Left kidney (tissue), 8 donors: ENCODE measurements at places on chromosomes 5 and 9. TPM values are rescaled to one million over a fixed set of nuclear protein-coding genes. Genes with fewer than 3 reads are reported as not detected.

PRR7 gene
- 1.0 TPM for polyA plus RNA-seq

GABRA1 gene
- polyA plus RNA-seq: 0.20 TPM

CXCL14 gene
- polyA plus RNA-seq: 23.0 TPM

C9orf43 gene
- 2.3 TPM for polyA plus RNA-seq

MCIDAS gene
- 0.71 TPM for polyA plus RNA-seq

SHB gene
- polyA plus RNA-seq: 14.1 TPM

SLC36A3 gene
- polyA plus RNA-seq: not detected

PLPPR1 gene
- polyA plus RNA-seq: 18.5 TPM

GPRIN1 gene
- polyA plus RNA-seq: 2.2 TPM

ABCA1 gene
- polyA plus RNA-seq: 12.8 TPM

LHX3 gene
- polyA plus RNA-seq: not detected

SHROOM1 gene
- 19.4 TPM for polyA plus RNA-seq

MOB3B gene
- 27.3 TPM for polyA plus RNA-seq

TOR2A gene
- polyA plus RNA-seq: 11.9 TPM

SPATA31A1 gene
- polyA plus RNA-seq: not detected

CD180 gene
- polyA plus RNA-seq: 0.45 TPM

ARL10 gene
- polyA plus RNA-seq: 16.8 TPM

FAM53C gene
- polyA plus RNA-seq: 35.2 TPM

SPATA9 gene
- 2.4 TPM for polyA plus RNA-seq

EQTN gene
- polyA plus RNA-seq: 0.43 TPM

RLN2 gene
- polyA plus RNA-seq: 2.1 TPM

OBP2B gene
- not detected for polyA plus RNA-seq

CLINT1 gene
- 158 TPM for polyA plus RNA-seq

MLANA gene
- polyA plus RNA-seq: 1.0 TPM

PLAC8L1 gene
- polyA plus RNA-seq: 2.4 TPM

ZNF782 gene
- polyA plus RNA-seq: 9.8 TPM

SPATA31D4 gene
- not detected for polyA plus RNA-seq

C9orf152 gene
- polyA plus RNA-seq: 0.45 TPM

PCA3 gene
- polyA plus RNA-seq: 0.96 TPM

RIMOC1 gene
- 37.2 TPM for polyA plus RNA-seq

SLC45A2 gene
- 1.0 TPM for polyA plus RNA-seq

ABLIM3 gene
- polyA plus RNA-seq: 1.1 TPM

CDX1 gene
- 0.45 TPM for polyA plus RNA-seq

KCNV2 gene
- 0.27 TPM for polyA plus RNA-seq

PCDHB15 gene
- polyA plus RNA-seq: 12.5 TPM

NOXA1 gene
- polyA plus RNA-seq: 6.7 TPM

ADGRD2 gene
- 0.10 TPM for polyA plus RNA-seq

SCGB3A2 gene
- polyA plus RNA-seq: 0.73 TPM

SLC25A2 gene
- polyA plus RNA-seq: 0.23 TPM

PCDHGC3 gene
- polyA plus RNA-seq: 99.2 TPM

SNCAIP gene
- polyA plus RNA-seq: 26.1 TPM

POU5F2 gene
- 0.08 TPM for polyA plus RNA-seq

DND1 gene
- polyA plus RNA-seq: 0.35 TPM

KIF27 gene
- 27.4 TPM for polyA plus RNA-seq
